Retinal pigment epithelial cell (primary cell): ENCODE measurements at places on chromosomes 4 and X.

DNA sequence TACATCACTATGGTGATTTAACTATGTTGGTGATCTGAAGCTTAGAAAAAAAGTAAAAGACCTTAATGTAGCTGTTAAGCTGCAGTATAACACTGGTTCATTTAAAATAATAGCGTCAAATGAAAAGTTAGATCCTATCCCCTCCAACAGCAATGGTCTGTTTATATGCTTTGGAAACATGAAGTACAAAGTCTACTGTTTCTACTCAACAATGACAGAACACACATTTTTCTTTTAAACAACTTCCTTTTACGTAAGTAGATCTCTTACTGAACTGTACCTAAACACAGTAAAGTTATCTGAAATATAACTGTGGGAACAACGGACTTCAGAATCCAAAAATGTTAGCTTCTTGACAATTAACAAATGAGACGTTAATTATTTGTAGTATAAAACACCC, 35.3 kb downstream of the BOD1L1 start:
- DNase-seq, result no peak

GRCh38 chr4:150173432-150173861, 95.2 kb downstream of the DCLK2 start:
- no peak for DNase-seq

DNA sequence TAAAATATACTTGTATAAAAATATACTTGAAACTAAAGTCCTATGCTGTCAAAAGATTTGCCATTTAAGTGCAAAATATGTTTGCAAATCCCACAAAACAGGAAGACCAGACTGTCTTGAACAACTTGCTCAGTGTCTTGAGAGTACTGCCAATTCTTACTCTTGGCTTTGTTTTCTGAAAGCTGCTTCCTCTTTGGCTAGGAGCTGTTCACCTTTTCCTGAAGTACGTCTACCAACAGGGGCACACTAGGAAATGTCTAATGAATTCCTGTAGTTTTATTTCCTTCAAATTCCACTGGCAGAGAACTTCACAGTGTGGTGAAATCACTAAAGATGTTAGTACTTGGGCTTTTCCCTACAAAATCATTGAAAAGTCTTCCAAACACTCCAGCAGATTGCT, 46.4 kb upstream of the ABCG2 start:
- DNase-seq, result no peak

GRCh38 chr4:6325788-6326290, 56.2 kb downstream of the WFS1 start:
- no peak for DNase-seq

DNA sequence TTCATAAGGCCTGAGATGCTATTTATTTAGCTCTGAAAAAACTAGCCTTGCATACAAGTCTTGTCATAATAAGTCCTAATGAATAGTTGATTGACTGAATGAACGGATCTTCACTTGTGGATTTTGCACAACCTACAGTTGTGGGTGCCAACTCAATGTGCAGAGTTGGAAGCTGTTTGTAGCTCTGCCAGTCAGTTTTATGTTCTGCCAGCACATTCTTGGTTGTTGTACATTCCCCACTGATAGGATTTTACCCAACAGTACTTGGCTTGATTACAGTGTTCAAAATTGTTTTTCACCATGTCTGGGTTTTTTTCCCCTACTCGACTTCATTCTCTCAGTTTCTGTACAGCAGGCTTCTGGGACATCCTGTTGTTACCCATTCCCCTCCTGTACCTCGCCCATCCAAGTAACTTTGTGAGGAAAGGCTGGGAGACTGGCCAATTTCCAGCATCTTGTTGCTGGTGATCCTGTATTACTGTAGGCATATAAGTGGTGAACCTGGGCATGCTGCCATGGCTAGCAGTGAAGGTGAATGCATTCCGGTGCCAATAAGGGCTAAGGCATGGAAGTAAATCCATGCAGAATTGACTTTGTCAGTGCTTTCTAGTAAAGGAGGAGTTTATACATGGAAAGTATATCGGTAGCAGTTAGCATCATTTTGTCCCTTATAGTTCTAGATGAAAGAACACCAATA, 22.8 kb downstream of the IL1RAPL1 start:
- DNase-seq, result peak; percentile 73

GRCh38 chr4:133152831-133153481, 3.9 kb downstream of the PCDH10 start:
- DNase-seq, result no peak

GRCh38 chrX:150086371-150086770, 148.1 kb upstream of the EOLA2 start:
- no peak for DNase-seq

DNA sequence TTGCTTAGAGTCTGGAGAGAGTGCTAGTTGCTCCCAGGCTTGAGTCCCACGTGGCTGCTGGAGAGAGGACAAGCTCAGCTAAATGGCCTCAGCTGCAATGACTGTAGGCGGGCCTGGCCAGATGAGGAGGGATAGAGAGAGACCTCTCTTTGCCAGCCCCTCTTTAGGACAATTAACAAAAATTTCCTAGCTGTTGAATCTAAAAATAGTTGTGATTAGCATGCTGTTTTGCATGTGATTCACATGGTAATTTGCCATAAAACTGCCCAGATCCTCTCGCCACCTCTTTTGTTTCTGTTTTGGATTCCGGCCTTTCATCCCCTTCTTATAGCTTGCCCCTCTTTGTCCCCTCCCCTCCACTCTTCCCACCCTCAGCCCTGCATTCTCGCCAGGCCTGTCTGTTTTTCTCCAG, 28.9 kb upstream of the PRPS1 start:
- no peak for DNase-seq

DNA sequence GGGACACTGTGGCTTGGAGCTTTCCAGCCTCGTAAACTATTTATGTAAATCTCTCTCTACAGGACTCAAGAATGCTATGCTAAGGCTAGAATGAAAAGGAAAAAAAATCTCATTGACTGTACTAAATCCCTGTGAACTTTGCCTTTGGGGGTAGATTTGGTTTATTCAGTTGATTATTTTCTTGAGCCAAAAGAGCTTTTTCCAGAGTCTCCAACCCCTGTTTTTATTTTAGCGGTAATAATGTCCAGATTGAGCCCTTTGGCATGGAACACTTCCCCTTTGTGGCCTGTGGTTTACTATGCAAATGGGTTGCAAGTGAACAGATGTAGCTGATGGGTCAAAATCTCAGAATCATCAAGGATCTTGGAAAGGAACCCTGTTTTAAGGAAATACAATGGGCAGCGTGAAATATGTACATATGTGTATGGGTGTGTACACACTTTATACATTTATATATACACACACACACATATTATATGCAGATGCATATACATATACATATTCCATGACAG, 72.9 kb downstream of the FAM9B start:
- DNase-seq, result no peak

DNA sequence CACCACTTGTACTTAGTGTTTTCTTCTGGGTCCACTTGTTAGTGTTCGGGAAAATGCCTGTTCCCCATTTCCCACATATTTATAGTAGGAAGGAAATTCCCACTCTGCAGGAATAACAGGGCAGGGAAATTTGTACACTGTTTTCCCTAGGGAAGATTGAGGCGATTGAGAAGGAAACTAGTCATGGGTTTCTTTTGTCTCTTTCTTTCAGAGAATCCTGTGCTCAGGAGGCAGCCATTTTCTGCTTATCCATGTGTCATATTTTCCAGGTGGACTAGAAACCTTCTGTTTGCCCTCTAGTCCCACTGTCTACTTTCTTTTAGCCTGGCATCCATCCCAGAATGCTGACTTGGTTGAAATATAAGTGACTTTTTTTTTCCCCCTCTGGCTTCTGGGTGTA, 299.1 kb upstream of the ANKRD50 start:
- no peak for DNase-seq

DNA sequence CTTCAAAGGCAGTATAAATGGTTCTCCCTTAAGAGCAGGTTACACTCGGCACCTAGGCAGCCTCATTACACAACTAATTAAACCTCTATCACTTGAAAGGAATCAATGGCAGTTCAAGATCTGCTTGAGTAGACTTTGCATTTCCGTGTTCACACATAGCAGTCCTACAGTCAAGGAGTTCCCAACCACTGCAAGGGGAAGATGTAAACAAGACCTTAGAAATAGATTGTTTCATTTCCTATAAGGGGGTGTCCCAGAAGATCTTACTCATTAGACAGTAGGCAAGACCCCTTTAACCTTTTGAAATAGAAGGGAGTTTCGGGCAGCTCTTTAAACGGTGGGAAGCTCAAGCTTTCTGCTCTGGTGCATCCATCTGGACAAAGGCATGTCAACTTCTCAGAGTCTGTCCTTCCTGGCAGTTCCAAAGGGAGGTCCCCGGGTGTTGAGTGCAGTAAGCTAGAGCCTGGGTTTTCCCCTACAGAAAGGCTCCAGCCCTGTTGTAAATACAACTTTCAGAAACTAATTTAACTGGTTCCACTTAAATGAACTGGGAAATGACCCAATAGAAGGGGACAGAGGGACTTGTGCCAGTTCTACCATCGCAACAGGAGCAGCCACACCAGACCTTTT, 150.8 kb downstream of the RBMX2 start:
- DNase-seq, result no peak

DNA sequence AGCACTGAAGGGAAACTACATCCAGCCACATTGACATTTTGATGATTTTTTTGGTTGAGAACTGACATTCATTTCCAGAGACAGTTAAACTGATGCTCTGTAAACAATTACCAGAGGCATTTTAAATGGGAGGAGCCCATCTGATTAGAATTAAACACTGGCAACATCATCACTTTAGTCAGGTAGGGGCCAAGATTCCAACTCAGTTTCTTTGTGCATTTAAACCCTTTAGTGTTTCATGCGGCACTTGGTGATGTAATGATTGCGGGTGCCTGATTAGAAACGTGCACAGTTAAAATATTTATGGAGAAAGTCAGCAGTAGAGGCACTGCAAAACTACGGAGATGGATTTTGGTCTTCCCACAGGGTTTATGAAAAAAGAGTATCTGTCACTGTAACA, 16.1 kb downstream of the TNIP3 start:
- no peak for DNase-seq

DNA sequence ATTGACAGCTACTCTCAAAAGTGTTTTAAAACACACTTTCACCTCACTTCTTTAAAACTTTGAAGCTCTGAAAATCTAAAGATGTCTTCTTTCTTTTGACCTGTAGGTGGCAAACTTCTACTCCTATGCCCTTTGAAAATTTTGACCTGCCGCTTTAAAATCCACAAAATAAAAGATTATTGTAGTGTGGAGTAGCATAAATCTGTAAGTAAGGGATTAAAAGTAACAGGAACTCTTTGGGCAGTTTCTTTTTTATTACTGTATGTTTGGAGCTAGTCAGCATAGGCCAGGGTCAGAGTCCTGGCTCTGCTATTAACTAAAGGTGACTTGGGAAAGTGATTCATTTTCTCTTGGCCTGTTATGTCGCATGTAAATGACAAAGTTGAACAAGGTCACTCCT, 25.5 kb downstream of the BBS12 start:
- DNase-seq, result peak; percentile 51

DNA sequence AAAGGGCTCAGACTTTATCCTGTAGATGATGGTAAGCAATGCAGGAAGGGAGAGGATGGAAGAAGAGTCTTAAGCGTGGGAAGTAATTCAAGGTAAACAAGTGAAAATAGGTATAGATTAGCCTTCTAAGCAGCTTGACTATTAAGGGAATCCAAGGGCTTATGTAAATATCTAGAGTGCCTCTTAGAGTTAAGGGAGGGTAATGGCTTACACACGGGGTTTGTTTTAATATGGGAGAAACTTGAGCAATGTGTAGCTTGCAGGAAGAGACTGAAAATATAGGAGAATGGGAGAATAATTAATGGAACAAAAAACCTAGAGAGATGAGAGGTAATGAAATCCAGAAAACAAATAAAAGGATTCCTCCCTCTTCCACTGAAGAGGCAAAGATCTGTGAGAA, 12.8 kb upstream of the SAP30 start:
- DNase-seq, result no peak

GRCh38 chr4:138267835-138268234, 25.7 kb upstream of the SLC7A11 start:
- no peak for DNase-seq

GRCh38 chr4:4810778-4811177, 48.7 kb upstream of the MSX1 start:
- no peak for DNase-seq

DNA sequence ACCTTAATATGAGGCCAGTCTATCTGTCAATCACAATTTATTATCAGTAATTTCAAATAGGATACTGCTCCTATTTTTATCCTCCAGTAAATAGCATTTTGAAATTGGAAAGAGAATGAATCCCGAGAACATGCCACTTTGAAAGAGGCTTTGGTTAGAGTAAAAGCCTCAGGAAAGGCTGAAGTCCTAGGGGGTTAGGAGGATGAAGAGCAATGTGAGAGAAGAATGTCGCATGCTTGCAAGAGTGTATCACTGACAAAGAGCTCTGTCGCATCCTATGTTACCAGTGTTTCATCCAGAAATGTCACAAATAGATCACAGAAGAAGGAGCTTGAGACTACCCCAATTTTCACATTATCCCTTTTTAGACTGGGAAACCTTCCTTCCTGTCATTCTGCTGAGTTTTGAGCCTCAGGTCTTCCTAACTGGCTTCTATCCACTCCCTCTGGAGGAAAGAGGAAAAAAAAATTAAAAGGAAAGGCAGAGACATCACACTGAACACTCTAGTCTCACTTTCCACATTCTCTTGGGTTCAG, 39.8 kb downstream of the GPM6A start:
- no peak for DNase-seq

DNA sequence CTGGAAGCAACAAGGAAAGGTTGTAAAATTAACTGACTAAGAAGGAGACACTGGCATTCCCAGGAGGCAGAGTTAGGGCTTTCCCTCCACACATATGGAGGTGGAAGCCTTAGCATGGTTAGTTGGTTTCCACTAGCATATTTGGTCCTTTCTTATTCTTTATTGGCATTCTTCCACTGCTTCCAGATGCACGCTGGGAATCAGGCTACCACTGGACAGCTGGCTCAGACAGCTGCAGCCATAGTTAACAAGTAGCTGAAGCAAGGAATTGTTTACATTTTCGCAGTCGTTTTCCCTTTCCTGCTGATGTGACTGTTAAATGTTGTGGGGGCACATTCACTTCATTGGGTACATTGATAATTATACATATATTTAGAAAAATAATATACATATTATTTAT, 169.2 kb downstream of the GRIA2 start:
- no peak for DNase-seq

GRCh38 chrX:148507418-148507817, 7.0 kb downstream of the AFF2 start:
- no peak for DNase-seq

- no peak for DNase-seq
Measured at GRCh38 chr4:3518511-3518880, 13.7 kb downstream of the LRPAP1 start.

DNA sequence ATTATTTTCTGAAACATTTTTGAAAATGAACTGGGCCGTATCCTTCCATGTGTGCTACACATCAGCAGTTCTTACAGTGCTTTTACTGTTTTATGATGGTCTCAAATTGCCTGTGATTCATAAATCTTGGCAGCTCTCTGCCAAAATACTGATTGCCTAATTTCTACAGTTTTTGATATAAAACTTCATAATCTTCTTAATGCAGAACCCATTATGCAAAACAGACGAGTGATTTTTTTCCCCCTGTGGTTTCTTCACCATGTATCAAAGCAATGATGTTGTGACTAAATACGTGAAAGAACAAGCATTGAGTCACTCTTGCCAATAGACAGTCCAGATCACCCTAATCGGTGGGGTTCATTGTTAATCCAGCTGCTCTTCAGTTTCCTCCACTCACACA, 156.4 kb upstream of the WDR1 start:
- DNase-seq, result no peak

- DNase-seq, result no peak
Measured at GRCh38 chr4:185634066-185634652, 98.9 kb upstream of the PDLIM3 start.
